ENCODE measurements at places on chromosomes 11 and 22.

- DNase-seq, result no peak
These were observed 10.2 kb downstream of the GNB1L start for GRCh38 chr22:19844377-19845053.

GRCh38 chr11:88367310-88367709, 29.8 kb upstream of the CTSC start:
- no peak for DNase-seq

- no peak for DNase-seq
These were observed 40.7 kb upstream of the CD82 start for GRCh38 chr11:44524751-44525201.

DNA sequence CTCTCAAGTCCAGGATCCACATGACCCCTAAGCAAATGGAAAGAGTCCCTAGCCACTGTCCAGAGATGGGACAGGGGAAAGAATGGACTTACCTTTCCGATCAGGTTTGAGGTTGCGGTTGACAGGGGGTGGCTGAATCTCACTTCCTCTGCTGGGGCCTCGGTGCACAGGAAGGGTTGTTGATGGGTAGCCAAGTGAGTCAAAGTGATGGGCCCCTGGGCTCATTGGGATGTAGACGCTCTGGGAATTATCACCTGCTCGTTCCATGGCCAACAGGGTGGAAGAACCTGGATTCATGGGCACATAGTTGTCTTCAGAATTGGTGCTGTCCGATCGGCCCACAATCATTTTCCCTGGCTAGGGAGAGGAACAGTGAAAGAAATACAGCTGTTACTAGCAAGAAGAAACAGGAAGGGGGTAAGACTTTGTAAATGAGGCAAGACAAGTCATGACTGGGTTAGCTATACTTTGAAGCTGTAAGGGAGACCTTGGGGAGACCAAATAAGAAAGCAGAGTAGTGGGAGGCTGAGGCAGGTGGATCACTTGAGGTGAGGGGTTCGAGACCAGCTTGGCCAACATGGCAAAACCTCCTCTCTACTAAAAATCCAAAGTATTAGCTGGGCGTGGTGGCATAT, 34.7 kb downstream of the USP35 start:
- no peak for DNase-seq

- DNase-seq, result no peak
These were observed 130.8 kb downstream of the CEP164 start for GRCh38 chr11:117458275-117459122.

GRCh38 chr22:41178425-41178975, 26.6 kb upstream of the L3MBTL2 start:
- no peak for DNase-seq

DNA sequence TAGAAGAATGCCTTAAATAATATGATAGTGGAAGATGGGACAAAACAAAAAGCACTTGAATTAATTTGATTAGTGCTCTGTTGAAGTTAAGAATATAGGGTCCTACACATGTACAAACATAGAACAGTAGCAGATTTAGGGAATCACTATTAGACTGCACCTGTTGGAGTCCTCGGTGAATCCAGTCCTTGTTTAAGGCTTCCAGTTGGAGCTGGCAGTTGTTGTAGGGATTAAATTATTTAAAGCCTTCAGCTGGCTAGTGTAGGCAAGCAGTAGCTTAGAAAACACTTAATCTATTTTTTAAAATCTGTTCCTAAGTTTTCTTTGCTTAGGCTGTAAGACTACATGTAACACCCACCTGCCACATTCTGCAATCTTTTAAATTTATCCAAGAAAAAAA, 24.5 kb upstream of the CSTF3 start:
- no peak for DNase-seq

DNA sequence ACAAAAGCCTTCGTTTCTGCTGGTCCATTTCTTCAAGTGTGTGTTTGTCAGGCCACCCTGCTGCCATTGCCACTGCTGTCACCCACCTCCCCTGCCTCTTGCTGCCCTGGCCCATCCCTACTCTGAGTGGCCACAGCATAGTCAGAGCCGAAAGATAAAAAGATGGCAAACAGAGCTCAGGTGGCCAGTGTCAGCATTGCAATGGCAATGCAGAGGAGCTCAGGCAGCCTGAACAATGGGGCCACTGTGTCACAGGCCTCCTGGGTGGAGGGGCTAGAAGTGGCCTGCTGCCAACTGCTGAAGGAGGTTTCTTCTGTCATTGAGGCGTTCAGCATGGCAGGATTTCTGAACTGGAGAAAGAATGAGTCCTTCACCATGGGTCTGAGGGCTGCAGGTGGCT, 137.1 kb downstream of the CSNK2A3 start:
- no peak for DNase-seq

DNA sequence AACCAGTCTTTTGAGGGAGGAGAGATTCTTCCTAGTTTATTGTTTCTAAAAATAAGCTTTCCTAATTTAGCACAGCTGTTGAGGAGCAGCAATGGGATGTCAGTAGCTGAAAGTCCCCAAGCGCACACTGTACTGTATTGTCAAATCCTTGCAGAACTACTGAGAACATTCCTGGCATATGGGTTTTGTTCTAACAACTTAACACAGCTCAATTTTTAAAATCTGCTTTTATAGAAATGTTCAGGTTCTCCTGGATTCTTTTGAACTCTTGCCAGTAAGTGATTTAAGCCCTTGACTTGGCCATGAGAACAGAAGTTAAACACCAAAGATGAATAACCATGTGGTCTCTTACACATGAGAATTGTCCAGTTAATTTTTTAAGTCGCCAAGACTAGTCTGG, 218.6 kb downstream of the FAT3 start:
- DNase-seq, result no peak

- DNase-seq, result no peak
These were observed 6.4 kb downstream of the CCND1 start for GRCh38 chr11:69647390-69647748.

DNA sequence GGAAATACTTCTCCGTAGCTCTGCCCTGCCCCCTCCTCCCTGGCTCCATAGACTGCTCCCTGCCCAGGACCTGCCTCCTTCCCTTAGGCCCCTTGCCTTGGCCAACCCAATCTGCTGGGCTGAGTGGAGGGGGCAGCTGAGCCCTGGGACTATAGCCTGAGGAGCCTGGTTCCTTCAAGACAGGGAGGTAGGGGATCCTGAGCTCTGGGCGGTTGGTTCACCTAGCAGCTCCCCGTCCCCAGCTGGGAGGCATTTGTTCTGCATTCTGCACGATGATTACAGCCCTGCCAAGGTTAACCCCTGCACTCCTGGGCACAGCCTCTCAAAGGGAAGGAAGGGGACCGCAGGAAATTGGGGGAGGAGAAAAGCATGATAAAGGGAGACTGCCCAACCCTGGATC, 3.6 kb upstream of the CDC42EP1 start:
- DNase-seq, result no peak

- no peak for DNase-seq
These were observed 75.9 kb upstream of the PRR5 start for GRCh38 chr22:44625981-44626687.

- DNase-seq, result no peak
These were observed 452.0 kb downstream of the JRKL start for GRCh38 chr11:96841792-96842191.

- no peak for DNase-seq
These were observed 377.2 kb downstream of the MN1 start for GRCh38 chr22:27424319-27424718.

GRCh38 chr11:3159296-3160190, 5.6 kb downstream of the OSBPL5 start:
- DNase-seq, result no peak

- DNase-seq, result no peak
These were observed 79.0 kb downstream of the MICAL3 start for GRCh38 chr22:17945156-17945887.

DNA sequence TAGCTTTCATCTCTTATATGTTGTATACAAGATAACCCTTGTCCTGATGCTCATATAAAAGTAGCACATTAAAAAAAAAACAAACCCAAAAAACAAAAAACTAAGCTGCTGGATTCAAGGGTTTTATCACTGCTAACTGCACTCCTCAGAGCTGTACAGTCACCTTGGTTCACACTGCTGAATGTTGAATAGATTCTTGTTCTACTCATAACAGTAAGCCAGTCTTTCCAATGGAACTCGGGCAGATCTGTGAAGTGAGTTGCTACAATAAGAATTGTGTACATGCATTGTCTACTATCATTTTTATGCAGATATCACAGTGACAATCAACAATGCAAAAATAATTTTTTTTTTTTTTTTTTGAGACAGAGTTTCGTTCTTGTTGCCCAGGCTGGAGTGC, 4.7 kb downstream of the HARBI1 start:
- no peak for DNase-seq

DNA sequence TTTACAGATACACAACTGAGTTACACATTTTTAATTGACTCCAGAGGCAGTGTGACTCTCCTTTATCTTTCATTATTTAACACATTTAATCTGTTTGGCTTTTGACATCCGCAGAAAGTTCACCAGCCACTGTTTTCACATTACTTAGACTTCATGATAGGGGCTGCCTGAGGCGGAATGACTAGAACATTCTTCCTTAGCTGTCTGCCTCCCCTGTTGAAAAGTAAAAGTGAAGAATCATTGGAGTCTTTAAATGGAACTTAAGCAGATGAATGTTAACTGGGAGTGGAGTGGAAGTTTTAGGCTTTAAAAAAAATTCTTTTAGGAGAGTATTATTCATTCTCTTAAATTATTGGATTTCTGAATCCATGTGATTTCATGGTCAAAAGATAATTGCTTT, 229.2 kb upstream of the MTNR1B start:
- DNase-seq, result no peak

GRCh38 chr22:42610186-42610585, 4.5 kb downstream of the POLDIP3 start:
- DNase-seq, result no peak

- DNase-seq, result no peak
These were observed 5.5 kb upstream of the IGSF22 start for GRCh38 chr11:18731441-18731840.

GRCh38 chr11:69630017-69630416, 10.9 kb upstream of the CCND1 start:
- no peak for DNase-seq

GRCh38 chr22:35159343-35159742, 93.4 kb downstream of the ISX start:
- DNase-seq, result no peak

- DNase-seq, result no peak
These were observed 14.1 kb downstream of the JAM3 start for GRCh38 chr11:134082990-134083389.

DNA sequence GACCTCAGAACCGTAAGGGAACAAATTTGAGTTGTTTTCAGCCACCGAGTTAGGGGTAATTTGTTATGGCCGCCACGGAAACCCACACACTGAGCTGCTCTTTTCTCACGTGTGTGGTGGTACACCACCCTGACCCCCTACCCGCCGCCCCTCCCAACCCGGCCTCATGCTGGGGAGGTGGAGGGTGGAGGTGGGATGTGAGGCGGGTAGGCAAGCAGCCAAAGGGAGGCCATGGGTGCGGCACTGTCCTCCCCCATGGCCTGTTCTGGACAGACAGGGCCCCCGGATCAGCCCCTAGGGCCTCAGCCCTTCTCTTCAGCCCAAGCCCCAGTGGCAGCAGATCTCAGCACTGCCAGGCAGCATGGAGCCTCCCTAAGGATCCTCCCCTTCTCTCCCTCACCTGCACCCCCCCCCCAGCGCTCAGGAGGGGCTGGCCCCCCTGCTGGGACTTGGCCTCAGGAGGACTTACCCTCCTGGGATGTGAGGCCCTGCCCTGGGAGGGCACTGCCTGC, 7.9 kb downstream of the PRR5 start:
- no peak for DNase-seq

GRCh38 chr22:46079861-46080821, 70.2 kb upstream of the PPARA start:
- no peak for DNase-seq

GRCh38 chr11:118006153-118006534, 19.9 kb downstream of the IL10RA start:
- no peak for DNase-seq

- DNase-seq, result no peak
These were observed 267.6 kb upstream of the ARHGAP42 start for GRCh38 chr11:100419518-100419917.

GRCh38 chr11:104327861-104328511, 164.0 kb upstream of the PDGFD start:
- DNase-seq, result no peak

Measured in epithelial cell of proximal tubule (primary cell).